A549 (cell line): ENCODE measurements at places on chromosomes 1 and 21.

DNA sequence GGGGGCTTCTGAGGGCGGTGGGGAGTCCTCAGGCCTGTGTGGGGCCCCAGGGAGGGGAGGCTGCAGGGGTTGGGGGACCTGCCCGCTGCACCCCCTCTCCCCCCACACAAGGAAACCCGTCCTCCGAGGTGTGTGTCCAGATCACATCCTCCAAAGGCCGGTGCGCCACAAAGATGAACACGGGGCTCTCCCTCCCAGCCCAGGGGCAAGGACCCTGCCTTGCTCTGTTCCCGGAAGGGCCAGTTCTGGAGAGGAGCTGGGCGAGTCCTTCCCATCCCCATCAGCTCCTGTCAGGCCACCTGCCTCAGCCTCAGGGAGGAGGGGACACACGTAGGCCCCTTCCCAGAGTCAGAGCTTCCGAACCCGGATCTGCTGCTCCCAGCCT is 2.5 kb upstream of the TTLL10 start:
- no peak for DNase-seq

GRCh38 chr1:5651964-5652821 is 340.0 kb downstream of the NPHP4 start:
- no peak for DNase-seq

GRCh38 chr1:232534552-232535517 is 95.1 kb downstream of the SIPA1L2 start:
- no peak for DNase-seq

DNA sequence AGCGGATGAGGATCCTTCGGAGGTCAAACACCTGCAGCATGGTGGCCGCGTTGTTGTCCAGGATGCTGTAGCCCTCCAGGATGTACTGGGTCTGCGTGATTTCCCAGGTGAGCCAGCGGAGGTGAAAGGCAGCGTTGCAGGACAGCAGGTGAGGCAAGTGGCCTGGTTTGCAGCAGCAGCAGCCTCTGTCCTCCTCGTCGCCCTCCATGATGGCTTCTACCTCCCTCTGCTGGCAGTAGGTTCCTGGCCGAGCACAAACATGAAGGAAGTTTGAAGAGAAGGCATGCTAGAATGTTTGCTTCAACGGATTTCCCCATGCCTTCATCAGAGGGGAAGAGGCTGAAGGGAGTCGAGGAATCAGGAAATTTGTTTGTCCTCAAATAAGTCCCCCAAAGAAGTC is 74.7 kb downstream of the NTPCR start:
- DNase-seq = peak; percentile 55

GRCh38 chr1:116927049-116927798 is 17.5 kb downstream of the PTGFRN start:
- no peak for DNase-seq
